Renal cortical epithelial cell (primary cell): ENCODE measurements at places on chromosomes 2 and 18.

- DNase-seq: no peak
These were observed 100.0 kb upstream of the TCF4 start for GRCh38 chr18:55688030-55688429.

GRCh38 chr2:201515573-201516246 is 64.2 kb downstream of the STRADB start:
- DNase-seq: no peak

GRCh38 chr18:8890957-8891464 is 185.7 kb downstream of the MTCL1 start:
- DNase-seq: peak; percentile 99

DNA sequence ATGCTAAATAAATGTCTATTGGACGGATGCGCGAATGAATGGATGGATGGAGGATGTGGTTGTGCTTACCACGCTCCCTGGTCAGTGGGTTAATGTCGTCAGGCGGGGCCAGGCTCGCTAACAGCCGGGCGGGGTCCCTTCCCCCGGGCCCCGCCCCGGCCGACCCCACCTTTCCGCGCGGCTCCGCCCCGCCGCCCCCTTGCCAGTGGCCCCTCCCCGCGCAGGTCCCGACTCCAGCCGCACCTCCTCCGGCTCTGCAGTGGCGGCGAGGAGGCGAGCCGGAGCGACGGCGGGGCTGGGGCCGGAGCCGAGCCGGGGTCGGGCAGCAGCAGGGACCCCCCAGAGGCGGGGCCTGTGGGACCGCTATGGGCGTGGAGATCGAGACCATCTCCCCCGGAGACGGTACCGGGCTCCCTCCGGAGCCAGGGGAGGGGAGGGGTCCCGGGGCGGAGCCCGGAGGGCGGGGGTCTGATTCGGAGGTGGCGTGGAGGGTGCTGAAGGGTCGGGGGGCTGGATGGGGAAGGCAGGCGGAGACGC is at the start of gene FKBP1B:
Gene FKBP1B (plus strand): TSS at position 257 of the 537 bp plus-strand sequence. CDS start 109 bp downstream, at position 366.
- DNase-seq: peak; percentile 31

- no peak for DNase-seq
These were observed 136.4 kb upstream of the SLC1A4 start for GRCh38 chr2:64852771-64853241.

DNA sequence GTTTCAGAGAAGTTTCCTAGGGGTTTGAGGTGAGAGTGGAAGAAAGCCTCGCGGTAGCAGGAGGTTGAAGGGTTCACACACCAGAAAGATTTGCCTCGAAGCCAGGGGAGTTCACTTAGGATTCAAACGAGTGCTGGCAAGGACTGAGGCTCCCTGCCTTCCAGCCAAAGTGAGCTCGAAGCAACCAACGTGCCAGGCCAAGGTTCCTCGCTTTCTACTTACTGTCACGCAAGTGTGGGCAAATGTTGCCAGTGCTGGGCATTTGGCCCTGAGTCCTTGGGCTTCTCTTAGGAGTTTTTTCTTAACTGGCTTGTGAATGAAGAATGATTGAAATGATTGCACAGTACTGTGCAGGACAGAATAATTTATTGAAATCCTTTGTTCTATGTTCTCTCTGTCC is 53.6 kb downstream of the TMEM178A start:
- no peak for DNase-seq

- peak; percentile 96 for DNase-seq
These were observed 69.3 kb upstream of the MCFD2 start for GRCh38 chr2:46984642-46985476.

DNA sequence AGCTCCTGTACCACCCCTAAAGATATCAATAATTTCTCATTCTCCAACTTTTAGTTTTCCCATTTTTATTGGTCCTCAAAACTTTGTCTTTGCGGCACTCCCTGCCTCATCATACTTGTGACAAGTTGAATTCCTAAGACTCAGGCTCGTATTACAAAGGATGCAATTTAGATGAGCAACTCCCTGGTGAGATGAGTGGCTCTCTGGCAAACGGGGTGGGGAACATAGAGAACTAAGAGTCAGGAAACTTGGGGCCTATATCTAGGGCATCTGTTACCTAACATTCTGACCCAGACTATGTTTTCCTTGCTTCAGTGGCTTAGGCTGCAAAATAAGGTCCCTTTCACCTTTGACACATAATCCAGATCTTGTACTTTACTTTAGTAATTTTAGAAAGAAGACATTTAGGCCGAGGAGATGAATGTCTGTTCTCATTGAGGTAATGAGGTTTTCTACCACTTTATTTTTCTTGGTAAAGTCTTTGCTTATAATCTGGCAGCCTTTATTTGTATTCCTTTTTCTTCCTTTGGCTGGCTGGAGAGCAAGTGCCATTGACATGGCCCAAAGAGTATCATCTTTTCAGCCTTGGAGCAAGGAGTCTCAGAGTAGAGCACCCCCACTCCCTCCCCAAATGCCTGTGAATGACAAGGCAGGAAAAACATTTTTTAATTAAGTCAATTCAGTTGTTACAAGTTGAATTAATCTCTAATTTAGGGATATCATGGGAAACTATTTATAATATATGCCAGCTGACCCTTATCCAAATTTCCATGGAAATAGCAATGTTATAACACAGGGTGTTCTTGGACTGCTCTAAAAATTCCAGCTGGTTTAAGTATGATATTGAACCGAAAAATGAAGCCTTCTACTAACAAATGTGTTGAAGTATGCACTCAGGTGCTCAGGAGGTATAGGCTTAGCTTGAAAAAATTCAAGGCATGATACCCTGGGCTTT is 15.2 kb downstream of the TSPYL6 start:
- no peak for DNase-seq

DNA sequence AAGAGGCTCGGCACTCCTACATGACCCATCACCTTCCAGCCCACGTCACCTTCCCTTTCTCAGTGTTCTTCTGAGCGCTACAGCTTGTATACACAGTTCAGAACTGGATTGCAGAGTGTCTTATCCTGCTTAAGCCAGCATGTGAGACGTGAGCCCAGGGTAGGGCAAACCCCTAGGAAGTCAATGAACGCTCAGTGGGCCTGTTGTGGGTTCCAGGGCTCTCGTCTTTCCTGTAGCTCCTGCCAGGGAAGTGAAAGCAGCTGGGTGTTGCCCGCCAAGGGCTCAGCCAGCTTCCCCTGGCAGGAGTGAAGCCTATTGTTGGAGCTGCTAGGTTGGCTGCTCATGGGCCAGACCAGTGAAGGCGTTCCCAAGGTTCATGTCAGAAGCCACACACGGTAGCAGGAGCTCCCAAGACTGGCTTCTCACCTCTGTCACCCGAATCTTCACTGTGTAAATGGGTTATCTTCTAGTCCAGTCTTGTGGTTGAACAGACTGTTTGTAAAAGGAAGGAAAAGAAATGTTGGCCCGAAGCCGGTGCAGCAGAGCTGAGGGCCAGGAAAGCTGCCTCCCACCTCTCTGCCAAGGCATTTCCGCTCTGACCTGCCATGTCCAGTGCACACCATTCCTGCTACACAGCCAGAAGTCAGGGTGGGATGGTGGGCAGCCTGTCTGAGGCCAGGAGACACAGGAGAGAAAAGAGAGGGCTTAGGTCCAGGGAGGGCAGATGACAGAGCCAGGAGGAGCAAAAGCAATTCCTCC is 69.6 kb upstream of the RMDN2 start:
- no peak for DNase-seq

DNA sequence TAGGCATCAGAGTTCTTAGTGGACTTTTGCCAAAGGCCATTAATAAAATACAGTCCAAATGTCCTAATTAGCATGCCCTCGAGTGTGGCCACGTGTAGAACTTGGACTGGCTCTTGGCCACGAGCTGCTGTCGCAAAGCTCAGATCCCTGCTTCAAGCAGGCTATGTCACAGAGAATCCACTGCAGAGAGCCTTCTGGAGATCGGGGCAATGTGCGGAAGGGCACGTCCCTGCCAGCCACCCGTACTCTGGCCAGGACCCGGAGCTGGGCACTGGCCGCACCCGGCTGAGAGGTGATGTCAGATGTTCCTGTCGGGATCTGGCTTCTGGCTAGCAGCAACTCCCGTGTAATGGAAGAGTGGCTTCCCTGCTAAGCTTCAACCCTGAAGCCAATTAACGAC is 432.7 kb upstream of the ID2 start:
- no peak for DNase-seq

- DNase-seq: no peak
These were observed 473.9 kb downstream of the BCL11A start for GRCh38 chr2:60079562-60079961.

- DNase-seq: no peak
These were observed 19.4 kb downstream of the TOGARAM2 start for GRCh38 chr2:29000481-29000880.

- DNase-seq: no peak
These were observed 173.7 kb downstream of the FBXO15 start for GRCh38 chr18:73973972-73974371.

DNA sequence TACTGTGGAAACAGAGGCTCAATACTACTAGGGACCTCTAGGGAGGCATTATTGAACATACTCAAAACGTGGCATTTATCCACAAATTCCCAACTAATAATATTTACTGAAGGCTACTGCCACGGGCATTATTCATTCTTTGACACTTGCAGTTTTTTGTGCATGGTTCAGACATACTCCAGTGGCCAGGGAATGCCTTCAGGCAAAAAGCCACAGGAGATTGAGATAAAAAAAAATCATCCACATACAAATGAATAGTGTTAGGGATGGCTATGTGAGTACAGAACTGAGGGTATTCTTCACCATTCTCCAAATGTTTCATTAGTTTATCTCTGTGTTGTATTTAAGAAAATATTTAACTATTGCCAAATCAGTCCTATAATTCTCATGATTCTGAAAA is 974.9 kb upstream of the PIK3C3 start:
- no peak for DNase-seq

DNA sequence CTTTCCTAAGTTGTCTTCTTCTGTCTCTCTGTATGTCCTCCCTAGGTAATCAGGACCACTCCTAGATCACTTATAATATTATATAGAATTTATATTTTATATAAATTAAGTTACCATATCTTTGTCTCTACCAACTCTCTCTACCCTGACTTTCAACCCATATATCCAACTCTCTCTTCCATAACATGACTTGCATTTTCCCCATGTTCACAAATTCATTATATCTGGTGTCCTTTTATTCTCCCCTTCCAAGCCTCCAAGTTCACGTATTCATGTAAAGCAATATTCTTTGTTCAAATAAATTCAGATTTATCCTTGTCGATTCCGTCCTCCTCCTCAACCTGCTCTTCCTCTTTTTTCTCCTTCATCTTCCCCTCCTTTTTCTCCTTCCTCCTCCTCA is 127.5 kb downstream of the XIRP2 start:
- DNase-seq: no peak

DNA sequence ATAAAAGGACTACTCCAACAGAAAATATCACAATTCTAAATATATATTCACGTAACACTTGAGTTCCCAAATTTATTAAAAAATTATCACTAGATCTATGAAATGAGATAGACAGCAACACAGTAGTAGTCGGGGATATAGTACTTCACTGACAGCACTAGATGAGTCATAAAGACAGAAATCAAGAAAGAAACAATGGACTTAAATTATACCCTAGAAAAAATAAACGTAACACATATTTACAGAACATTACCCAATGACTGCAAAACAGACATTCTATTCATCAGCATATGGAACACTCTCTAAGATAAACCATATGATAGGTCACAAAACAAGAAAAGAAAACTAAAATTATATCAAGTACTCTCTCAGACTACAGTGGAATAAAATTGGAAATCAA is 429.4 kb downstream of the MBD2 start:
- no peak for DNase-seq

DNA sequence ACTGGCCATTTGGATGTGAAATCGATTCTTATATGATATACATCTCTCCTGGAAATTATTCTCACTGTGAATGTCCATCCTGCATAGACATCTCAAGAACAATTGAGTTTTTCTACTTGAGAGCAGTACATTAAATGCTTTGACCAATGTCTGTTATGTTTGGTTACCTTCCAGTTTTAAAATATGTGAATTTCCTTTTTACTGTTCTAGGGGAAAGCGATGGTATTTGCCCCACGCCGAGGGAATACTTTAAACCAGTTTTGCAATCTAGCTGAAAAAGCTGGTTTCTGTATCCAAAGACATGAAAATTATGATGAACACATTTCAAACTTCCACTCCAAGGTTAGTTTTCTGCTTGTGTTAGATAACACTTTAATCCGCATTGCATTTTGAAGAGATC is 175.3 kb upstream of the SIX3 start:
- DNase-seq: no peak

DNA sequence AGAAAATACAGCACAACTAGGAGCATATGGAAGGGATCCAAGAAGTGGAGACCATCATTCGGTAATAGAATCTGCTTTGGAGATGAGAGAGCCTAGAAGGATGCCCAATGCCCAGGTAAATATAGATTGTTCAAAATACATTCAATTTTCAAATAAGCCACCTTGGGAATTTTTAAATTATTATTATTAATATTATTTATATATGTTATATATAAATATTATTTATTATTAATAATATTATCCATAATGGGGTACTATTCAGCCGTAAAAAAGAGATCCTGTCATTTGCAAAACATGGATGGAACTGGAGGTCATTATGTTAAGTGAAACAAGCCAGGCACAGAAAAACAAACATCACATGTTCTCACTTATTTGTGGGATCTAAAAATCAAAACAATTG is 127.8 kb upstream of the NDUFV2 start:
- DNase-seq: no peak
